Stimulated activated CD8-positive, alpha-beta memory T cell treated with anti-CD3 and anti-CD28 coated beads, Interleukin-7, amount 100 ng/mL, for 1 hour (primary cell): ENCODE measurements at places on chromosomes 12 and 14.

DNA sequence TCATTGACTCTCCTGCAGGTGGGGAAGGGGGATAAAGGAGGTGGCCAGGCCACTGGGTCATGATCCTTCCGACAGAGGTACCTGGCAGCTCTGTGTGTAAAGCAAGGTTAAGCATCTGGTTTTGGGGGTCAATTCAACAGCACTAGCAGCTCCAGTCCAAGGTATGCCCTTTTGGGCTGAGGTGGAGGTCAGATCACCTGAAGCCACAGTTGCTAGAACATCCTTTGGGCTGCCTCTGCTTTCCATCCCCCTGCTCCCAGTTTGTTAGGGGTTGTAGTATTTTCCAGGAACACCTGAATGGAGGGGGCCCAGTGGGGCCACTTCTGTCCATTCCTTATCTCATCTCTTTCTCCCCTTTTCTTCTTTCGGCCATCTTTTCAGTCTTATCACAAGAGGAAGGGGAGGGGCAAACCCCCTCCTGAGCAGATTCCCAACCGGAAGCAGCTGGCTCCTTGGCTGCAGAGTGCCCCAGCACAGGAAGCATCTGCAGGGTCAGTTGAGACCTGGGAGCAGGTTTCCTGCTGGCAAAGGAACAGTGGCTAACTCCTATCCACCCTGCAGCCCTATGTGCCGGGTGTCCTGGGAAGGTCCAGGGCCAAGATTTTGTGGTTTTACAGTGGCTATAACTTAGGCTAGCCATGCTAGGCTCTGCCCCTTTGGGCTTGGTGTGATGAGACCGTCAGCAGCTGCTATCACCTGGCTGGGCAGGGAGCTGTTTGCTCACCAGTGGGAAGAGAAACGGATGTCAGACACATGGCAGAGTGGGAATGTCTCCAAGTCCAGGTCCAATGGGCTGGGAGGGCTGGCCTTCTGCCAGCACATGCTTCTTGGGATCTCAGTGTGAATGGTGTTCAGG lies 40.2 kb downstream of the SH2B3 start:
- no peak for DNase-seq

DNA sequence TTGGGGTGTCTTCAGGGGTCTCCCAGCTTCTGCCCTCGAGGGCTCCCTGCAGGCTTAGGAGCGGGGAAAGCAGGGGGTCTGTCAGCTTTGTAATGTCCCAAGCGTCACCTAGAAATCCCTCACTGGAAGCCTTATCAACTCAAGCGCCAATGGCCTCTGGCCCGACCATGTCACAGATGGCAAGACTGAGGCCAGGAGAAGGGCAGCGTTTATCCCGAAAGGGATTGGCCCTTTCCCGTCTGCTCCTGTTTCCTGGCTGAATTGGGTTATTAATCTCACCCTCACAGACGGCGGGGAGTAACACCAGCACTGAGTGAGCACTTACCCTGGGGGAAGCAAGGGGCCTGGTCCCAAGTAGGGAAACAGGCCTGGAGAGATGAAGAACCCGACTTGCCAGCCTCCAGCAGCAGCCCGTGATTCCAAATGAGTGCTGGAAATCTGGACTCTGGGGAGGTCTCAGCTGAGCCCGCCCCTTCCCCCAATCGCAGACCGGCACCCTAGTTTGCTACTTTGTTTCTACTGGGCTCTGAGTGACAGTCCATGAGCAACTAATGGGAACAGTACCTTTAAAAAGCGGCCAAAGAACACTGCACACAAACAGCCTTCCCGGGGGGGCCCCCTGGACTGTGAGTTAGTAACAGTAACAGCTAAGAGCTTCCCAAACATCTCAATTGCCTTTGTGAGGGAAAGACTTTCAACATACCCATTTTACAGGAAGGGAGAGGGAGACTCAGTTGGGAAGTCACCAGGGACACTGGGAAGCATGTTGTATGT lies 2.1 kb upstream of the NCOR2 start:
- no peak for DNase-seq

GRCh38 chr14:24411443-24412389 lies 12.9 kb downstream of the NYNRIN start:
- no peak for DNase-seq

DNA sequence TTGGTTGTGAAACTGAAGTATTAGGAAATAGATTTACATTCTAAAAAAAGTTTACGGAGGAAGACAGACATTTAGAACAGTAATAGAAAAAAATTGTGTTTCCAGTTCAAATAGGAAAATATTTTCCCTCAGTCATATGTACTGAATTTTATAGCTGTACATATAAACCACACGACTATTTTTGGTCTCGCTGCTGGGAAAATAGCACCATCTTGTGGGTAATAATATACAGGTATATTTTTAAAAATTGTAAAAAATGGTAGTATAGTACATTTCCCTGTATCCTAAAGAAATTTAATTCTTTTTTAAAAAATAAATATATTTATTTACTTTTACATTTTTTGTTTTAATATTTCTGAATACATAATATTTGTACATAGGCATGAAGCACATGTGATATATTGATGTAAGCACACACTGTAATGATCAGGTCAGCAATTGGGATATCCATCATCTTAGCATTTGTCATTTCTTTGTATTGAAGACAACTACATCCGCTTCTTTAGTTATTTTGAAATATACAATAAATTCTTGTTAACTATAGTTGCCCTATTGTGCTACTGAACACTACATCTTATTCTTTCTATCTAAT lies 168.6 kb downstream of the ALX1 start:
- DNase-seq = no peak

- DNase-seq = no peak
Measured at GRCh38 chr12:123761841-123762714, at the start of gene DNAH10. Gene DNAH10, plus strand, starts transcription at chr12:123762301. Its CDS starts 36 bp downstream, at chr12:123762337.

DNA sequence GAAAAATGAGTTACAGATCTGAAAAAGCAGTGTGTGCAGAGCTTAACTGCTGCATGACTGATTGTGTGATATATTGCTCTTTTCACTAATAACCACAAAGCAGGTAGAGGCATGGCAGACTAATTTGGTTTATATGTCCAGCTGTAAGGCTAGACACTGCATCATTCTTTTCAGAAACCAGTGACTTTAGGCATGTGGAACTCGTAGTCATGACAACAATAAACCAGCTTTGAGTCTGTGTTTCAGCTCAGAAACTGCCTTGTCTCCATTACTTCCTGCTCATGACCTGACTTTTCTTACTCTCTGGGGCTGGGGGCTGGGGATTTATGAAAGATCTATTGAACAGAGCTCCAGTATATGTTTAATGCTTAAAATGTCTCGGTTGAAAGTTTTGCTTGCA lies 146.8 kb upstream of the LRIG3 start:
- no peak for DNase-seq

- no peak for DNase-seq
Measured at GRCh38 chr12:50625029-50625925, 120.5 kb downstream of the DIP2B start.

DNA sequence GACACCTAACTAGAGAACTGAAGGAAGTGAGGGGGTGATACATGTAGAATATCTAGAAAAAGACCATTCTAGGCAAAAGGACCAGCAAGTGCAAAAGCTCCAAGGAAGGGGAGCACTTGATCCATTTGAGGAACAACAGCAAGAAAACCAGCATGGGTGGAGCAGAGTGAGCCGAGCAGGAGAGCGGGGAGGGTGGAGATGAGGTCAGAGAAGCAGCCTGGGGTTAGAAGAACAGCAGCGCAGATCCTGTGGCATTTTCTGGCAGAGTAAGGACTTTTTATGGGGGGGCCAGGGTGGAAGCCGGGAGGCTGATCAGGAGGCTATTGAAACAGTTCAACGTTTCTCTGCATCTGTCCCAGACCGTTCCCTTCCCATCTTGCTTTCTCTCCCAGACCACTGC lies 24.5 kb upstream of the TMCC3 start:
- DNase-seq = no peak

DNA sequence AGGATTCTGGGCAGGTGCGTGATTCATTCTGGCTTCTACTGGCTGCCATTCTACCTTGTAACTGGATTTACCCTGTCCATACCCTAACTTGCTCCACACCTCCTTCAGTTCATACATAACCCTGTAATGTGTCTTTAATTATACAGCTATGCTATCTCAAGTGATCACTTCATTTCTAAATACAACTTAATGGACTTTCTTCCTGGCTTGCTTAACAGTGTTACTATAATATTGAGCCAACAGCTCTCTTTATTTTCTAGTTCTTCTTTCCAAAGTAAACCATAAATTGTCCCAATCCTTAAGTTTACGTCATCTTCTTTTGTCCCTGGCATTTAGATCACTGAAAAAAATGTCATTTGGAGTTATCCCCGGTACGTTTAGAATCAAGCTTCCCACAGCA lies 75.9 kb upstream of the KCNJ8 start:
- DNase-seq = no peak

GRCh38 chr12:71935594-71935993 lies 3.1 kb upstream of the TPH2 start:
- no peak for DNase-seq

DNA sequence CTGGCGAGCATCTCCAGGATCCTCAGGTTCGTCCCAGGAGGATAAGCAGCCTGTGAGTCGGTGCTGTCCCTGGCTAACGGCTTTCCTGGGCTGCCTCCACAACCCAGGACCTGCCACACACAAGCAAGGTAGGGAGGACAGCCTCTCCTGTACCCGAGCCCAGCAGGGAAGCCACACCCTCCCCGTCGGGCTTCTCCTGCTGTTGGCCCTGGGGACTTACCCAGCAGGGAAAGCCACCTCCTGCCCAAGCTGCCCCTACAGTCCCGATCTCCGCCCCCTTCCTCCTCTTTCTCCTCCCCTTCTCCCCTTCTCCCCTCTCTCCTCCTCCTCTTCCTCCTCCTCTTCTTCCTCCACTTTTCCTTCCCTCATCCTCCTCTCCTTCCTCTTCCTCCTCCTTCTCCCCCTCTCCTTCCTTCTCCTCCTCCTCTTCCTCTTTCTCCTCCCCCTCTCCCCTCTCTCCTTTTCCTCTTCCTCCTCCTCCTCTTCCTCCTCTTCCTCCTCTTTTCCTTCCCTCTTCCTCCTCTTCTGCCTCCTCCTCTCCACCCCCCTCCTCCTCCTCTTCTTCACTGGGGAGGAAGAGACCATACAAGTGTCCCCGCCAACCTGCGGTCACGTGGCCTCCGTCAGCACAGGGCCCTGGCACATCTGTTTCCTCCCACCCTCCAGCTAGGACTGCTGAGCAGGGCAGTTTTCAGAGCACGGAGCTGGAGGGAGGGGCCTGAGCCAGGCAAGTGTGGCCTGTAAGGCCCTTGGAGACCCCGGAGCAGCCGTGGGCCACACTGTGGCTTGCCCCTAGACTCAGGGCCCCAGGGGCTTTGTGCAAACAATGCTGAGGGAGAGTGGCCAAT lies 17.3 kb upstream of the RFLNA start:
- DNase-seq = no peak

DNA sequence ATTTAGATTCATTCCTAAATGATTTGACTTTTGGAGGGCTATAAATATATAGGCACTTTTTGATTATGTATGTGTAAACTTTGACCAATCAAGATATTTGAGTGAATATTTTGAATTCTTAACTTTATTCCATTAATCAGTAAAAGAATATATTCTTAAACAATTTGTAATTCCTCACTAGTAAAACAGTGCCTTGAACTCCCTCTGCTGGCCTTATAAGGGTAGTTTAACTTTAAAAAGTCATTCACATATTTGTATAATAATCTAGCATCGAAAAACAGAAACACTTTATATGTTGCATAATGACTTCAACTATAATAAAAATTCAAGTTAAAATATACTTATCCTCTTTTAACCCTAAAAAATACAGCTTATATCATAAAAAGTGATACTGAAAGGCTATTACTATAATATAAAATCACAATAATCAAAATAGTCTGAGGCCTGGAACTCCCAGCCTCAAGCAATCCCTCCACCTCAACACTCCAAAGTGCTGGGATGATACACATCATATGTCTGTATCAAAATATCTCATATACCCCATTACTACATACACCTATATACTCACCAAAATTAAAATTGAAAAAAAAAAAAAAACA lies 31.2 kb downstream of the CCDC59 start:
- DNase-seq = no peak

DNA sequence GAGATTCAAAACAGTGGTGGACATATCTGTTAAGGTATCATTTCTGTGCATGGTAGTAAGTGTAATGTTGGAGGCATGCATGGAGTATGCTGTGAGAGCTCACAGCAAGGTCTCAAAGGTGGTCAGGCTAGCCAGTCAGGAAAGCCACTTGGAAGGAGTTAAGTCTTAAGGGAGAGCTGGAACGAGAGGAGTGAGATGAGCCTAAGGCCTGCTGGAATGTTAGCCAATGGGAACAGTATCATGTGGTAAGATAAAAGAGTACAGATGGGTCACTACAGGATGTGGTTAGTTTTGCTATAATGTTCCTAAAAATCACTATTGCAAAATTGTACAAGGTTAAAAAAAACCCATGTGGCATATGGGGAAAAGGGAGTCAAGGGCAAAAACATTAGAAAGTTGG lies 311.7 kb upstream of the E2F7 start:
- DNase-seq = no peak

DNA sequence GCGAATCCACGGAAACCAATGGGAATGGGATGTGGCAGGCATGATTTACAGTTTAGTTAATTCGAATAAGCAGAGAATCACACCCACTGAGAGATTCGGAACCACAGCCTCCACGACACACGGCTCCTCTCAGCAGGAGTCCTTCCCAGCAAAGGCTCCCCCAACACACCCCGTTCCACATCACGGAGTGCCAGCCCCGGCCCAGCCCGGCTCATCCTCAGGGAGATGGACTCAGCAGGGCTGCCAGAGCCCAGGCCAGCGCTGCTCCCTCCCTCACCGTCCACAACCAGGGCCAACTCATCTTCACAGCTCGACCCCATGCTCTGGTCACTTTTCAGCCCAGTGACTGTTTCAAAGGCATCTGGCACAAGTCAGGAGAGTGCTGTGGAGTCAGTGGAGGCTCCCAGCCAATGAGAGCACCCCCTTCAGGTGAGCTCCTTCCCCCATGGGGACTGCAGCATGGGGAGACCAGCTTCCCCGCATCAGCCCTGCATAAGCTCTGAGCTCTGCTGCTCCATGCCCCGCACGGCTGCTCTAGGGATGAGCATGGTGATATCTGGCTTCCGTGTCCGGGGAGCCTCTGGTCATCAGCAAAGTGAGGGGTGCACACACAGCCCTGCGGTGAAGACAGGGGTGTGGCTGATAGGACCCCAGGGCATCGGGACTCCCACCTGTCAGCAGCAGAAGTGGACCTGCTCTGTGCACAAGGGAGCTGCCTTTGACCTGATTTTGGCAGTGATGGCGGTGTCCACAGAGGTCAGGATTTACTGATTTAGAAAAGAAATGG lies 238.8 kb upstream of the SFSWAP start:
- DNase-seq = no peak

- no peak for DNase-seq
Measured at GRCh38 chr12:61536525-61536924, 723.7 kb upstream of the USP15 start.

DNA sequence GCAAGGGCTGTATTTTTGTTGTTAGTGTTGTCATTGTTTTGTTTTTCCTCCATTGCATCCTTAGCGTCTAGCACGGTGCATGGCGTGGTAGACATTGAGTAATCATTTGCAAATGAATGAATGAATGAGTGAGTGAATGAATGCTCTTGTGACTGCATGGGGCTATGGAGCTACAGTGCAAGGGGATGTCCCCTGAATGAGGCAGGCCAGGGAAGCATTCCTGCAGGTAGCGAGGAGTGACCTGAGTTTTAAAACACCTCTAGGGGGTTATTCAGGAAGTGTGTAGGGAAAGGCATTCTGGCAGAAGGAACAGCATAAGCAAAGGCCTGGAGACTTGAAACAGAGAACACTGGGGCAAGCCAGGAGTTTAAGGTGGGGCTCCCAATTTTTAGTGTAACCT lies 16.9 kb downstream of the MYL2 start:
- DNase-seq = no peak
